Natural killer cell (primary cell): ENCODE measurements at places on chromosomes 7 and 10. TPM values are rescaled to one million over a fixed set of nuclear protein-coding genes. Genes with fewer than 3 reads are reported as not detected.

Gene CPXM2
- total RNA-seq: not detected

Gene CYP26C1
- total RNA-seq: not detected

Gene OR6V1
- not detected for total RNA-seq

Gene CDH23
- total RNA-seq: 1.2 TPM

Gene SUN3
- not detected for total RNA-seq

Gene SLC39A12
- not detected for total RNA-seq

Gene CDK5
- total RNA-seq: 6.6 TPM

Gene SDK1
- 0.05 TPM for total RNA-seq

Gene NOBOX
- total RNA-seq: not detected

Gene CYP2C8
- 0.49 TPM for total RNA-seq

Gene DENND2A
- not detected for total RNA-seq

Gene UBTD1
- 0.75 TPM for total RNA-seq

DNA sequence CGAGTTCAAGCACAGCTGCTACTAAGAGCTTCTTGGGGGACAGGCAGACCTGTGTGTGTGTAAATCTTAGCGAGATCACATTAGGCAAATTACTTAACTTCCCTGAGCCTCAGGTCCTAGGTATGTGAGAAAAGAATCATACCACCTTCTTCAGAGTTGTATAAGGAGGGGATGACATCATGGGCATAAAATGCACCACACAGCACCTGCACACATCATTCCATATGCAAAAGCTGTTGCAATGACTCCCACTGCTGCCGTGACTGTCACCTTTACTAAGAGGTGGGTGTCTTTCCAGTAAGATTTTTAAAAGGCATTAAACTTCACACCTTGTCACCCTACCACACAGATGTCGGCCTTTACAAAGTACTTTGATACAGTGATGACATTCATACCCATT is 146.0 kb downstream of the FANK1 start:
- H3K36me3 ChIP-seq: no peaks in the 10 kb centered on the region
- H3K27me3 ChIP-seq: no peaks in the 10 kb centered on the region
- peak overlapping the region; percentile 23 for H3K4me3 ChIP-seq
- peaks cover 27% of the 10 kb centered on the region for H3K4me1 ChIP-seq
- H3K27ac ChIP-seq: peak overlapping the region; percentile 97
- no peak for DNase-seq

DNA sequence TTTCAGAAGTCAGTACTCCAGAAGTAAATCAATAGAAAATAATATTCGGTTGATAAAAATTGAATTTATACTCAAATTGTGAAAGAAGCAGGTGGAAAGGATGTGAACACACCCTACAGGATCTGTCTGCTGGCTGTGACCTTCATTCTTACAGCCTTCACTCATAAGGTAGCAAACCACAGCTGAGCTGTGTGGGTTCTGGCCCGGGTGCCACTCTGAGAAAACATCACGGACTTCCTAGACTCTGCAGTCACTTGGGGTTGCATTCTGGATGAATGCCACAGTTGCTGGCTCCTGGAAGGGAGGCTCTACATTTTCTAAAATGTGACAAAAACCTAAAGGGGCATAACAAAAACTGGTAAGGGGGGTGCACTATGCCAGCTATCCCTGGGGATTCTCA is 36.0 kb upstream of the ABLIM1 start:
- no peak overlapping the region for H3K27ac ChIP-seq
- peak; percentile 39 for DNase-seq
- no peak overlapping the region for H3K4me3 ChIP-seq
- H3K36me3 ChIP-seq: no peaks in the 10 kb centered on the region

- no peak overlapping the region for H3K27ac ChIP-seq
- H3K4me3 ChIP-seq: no peak overlapping the region
- H3K27me3 ChIP-seq: peaks cover 2% of the 10 kb centered on the region
- H3K4me1 ChIP-seq: no peaks in the 10 kb centered on the region
- H3K36me3 ChIP-seq: no peaks in the 10 kb centered on the region
These were observed 6.4 kb downstream of the NEBL start for GRCh38 chr10:20890491-20891337.

GRCh38 chr7:155944901-155945300 is 132.6 kb upstream of the SHH start:
- no peak overlapping the region for H3K27ac ChIP-seq
- H3K4me1 ChIP-seq: no peaks in the 10 kb centered on the region
- DNase-seq: no peak
- H3K4me3 ChIP-seq: no peak overlapping the region
- H3K36me3 ChIP-seq: no peaks in the 10 kb centered on the region
- H3K27me3 ChIP-seq: no peaks in the 10 kb centered on the region

DNA sequence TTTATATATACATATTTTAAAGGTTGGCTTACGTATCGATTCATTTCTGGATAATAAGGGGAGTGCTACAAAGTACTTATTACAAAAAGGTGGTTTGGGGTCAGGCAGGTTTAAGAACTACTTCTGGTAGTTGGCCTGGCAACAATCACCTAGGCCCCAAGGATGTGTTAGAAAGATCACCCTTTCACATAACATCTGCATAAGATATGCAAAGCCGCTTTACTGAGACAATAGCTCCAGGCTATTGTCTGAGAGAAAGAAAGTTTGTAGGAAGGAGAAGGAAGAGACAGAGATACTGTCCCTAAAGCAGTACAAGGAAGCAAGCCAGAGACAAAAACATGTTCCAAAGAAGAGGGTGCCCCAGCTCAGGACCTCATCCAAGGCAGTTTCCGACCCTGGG is 6.2 kb downstream of the PAXIP1 start:
- peaks cover 27% of the 10 kb centered on the region for H3K36me3 ChIP-seq
- H3K4me1 ChIP-seq: peaks cover 2% of the 10 kb centered on the region
- no peak overlapping the region for H3K27ac ChIP-seq

DNA sequence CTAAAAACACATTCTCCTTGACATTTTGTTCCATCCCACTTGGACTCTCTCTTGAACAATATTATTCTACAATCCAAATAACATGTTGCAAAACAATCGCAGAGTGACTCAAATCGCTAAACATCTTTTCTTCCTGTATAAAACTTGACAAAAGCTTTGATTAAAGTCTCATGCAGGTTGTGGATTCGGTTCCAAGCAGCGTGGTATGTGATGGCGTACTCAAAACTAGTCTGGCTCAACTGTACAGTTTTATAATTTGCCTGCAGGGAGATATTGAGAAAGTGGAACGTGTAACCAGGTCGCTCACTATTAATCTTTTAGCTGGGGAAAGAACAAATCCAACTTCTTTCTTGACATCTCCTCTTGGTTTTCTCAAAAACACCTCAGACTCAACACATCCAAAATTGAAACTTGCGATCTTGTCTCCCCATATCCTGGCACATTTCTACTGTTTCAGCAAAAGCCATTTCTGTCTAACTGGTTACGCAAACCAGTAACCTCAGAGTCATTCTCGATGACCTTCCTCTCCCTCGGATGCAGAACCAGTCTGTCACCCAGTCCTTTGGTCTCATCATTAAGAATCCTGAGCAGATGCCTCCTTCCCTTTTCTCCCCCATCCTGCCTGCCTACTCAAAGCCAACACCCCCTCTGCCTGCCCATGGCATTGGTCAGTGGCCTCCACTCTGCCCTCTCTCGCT is 100.1 kb downstream of the CACNB2 start:
- H3K27ac ChIP-seq: no peak overlapping the region
- no peaks in the 10 kb centered on the region for H3K4me1 ChIP-seq
- H3K4me3 ChIP-seq: no peak overlapping the region
- H3K27me3 ChIP-seq: no peaks in the 10 kb centered on the region
- H3K36me3 ChIP-seq: no peaks in the 10 kb centered on the region

DNA sequence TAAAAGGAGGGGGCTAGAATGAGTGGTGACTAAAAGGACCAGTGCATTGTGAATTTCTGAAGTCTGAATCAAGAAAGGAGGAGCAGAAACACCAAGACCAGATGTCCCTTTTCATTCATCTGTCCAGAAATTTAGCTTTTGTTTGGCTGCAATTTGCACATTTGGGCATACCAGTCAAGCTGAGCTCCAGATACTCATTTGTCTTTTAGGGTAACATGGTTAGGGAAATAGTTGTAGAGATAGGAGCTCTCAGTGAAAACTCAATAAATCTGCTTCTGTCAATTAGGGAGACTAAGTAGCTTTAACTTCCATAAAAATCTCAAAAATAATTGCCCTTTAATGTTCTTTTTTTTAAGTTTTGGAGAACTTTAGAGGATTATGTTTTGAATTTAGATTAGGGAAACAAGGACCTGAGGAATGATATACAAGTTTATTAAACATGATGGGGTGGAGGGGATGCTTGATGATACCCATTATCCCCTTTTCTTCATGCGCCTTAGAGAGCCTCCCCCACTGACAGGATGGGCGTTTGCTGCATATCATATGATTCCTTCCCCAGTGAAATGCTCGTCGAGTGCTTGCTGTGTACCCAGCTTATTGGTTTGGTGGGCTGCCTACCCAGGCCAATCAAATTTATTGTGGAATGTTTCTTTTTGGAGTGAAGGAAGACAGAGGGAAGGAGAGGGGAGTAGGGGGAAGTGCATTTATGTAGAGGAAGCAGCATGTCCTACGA is 50.7 kb upstream of the RPA3 start:
- H3K36me3 ChIP-seq: no peaks in the 10 kb centered on the region
- H3K4me3 ChIP-seq: no peak overlapping the region
- no peak for DNase-seq
- H3K4me1 ChIP-seq: no peaks in the 10 kb centered on the region

DNA sequence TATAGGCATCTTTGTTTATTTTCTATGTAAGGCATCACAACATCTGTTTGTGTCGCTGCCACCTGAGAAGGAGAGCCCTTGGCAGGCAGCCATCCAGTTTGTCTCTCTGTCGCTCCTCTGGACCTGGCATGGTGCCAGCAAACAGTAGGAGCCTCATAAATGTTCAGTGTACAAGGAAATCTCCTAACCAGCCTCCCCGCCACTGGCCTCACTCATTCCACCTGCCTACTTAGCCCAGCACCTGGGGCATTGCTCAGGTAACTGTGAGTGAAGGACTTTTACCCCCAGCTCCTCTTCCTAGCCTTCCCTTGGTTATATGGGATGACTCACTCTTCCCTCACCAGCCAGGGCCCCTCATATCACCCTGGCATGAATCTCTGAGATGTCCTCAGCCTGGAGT is 61.7 kb upstream of the NPTX2 start:
- H3K4me3 ChIP-seq: no peak overlapping the region
- no peaks in the 10 kb centered on the region for H3K4me1 ChIP-seq
- no peaks in the 10 kb centered on the region for H3K27me3 ChIP-seq
- no peak overlapping the region for H3K27ac ChIP-seq
- DNase-seq: no peak

GRCh38 chr10:51321980-51322379 is 247.7 kb downstream of the PRKG1 start:
- no peak for DNase-seq
- H3K4me3 ChIP-seq: no peak overlapping the region
- H3K36me3 ChIP-seq: no peaks in the 10 kb centered on the region

DNA sequence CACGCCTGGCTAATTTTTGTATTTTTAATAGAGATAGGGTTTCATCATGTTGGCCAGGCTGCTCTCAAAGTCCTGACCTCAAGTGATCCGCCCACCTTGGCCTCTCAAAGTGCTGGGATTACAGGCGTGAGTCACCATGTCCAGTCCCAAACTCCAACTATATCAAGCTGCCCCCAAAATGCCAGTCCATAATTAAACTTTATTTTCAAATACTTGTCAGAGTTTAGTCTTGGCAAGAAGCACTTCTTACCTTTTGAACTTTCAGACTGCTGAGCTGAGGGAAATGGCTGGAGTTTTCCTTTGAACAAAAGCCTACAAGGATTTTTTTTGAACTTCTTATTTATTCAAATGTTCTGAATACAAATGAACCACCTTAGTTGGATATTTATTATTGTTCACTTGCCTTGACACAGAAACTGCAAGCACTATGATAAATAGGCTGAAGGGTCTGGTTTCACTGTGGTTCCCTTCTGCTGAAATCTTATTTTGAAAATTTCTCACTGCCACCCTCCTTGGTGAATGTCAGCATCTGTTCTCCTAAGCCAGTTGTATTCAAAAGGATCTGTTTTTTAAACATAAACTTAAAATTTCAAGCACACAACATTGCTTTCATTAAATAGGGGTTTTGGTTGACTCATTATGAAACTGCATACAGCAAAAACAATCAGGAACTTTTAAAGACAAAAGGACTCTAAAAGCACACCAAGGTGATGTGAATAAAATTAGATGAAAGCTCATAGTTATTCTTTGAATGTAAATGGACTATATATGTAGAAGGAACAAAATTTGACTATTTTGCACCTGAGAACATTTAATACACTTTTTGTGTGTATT is 101.7 kb upstream of the SLC26A5 start:
- no peak overlapping the region for H3K4me3 ChIP-seq
- H3K27ac ChIP-seq: no peak overlapping the region
- DNase-seq: no peak
- no peaks in the 10 kb centered on the region for H3K27me3 ChIP-seq
- no peaks in the 10 kb centered on the region for H3K4me1 ChIP-seq

- peak overlapping the region; percentile 72 for H3K27ac ChIP-seq
- no peak for DNase-seq
- H3K27me3 ChIP-seq: no peaks in the 10 kb centered on the region
These were observed 16.6 kb upstream of the WDFY4 start for GRCh38 chr10:48667960-48668590.

GRCh38 chr10:50456719-50457118 is 167.0 kb downstream of the SGMS1 start:
- H3K27me3 ChIP-seq: no peaks in the 10 kb centered on the region
- DNase-seq: no peak
- no peak overlapping the region for H3K4me3 ChIP-seq
- no peak overlapping the region for H3K27ac ChIP-seq

- peaks cover 21% of the 10 kb centered on the region for H3K27me3 ChIP-seq
- peak; percentile 59 for DNase-seq
- H3K4me3 ChIP-seq: no peak overlapping the region
- H3K27ac ChIP-seq: no peak overlapping the region
- H3K36me3 ChIP-seq: no peaks in the 10 kb centered on the region
These were observed 30.6 kb downstream of the TLX1 start for GRCh38 chr10:101161494-101162299.

DNA sequence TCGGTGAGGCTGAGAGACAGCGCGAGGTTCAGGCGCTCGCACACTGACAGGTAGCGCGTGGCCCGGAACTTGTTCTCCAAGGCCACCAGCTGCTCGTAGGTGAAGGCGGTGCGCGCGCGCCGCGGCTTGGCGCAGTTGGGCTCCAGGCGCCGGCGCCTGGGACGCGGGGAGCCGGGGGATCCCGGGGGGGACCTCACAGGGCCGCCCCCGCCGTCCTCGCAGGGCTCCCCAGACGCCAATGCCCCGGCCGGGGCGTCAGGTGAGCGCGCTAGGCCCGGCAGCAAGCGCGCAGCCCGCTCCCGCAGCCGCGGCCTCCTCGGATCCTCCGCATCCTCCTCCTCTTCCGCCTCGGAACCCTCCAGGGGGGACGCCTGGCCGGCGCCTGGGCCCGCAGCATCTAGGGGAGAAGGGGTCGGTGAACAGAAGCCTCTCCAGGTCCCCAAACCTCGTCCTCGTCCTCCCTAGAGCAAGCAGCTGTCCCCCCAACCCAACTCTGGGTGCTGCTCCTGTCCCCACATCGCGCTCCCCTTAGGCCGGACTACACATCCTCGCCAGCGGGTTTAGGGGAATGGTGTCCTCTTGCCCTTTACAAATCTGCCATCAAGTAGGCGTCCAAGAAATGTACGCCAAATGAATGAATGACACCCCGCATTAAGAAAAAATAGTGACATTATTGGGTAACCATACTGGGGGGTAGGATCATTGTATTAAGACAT is 1.9 kb downstream of the NKX1-2 start:
- DNase-seq: no peak
- H3K27me3 ChIP-seq: peaks cover 34% of the 10 kb centered on the region
- no peak overlapping the region for H3K27ac ChIP-seq
- peaks cover 6% of the 10 kb centered on the region for H3K4me1 ChIP-seq
